Hematopoietic multipotent progenitor cell treated with erythropoietin and hydrocortisone succinate and interleukin-3 and kit ligand, for 6 days (in vitro differentiated cells): ENCODE measurements at places on chromosomes 12 and 14.

DNA sequence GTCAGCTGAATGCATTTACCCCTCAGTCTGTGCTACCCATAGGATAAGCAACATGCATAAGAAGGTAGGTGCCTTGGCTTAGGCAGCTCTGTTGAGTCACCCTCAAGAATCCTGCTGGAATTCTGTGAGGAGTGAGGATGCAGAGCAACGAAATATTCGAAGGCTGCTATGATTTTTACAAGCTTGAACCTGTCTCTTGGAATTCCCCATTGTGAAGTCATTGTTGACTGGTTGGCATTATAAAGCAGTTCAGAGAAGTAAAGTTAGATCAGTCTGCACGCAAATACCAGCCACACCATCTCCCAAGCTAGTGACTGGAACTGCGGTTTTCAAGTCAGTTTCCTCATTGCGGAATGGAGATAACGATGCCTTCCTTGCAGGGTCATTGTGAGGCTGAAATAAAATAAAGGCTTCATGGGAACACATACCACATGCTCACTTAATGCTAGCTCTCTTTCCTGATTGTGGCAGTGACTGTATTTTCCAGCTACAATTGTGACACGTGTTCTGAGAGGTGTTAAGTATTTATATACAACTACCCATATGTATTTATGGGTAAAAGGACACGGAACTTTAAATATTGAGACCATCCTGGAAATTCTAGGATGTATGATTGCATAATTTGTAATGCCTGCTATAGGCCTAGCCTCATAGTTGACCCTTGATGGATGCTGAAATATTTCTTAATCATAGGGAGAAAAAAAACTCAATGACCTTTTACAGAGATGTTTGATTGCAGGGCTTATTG, 96.7 kb downstream of the ETV6 start:
- peak; percentile 93 for DNase-seq

- no peak for DNase-seq
Observed at GRCh38 chr12:57104292-57104910, 6.8 kb downstream of the STAT6 start.

- peak; percentile 42 for DNase-seq
Observed at GRCh38 chr14:60722357-60723115, 1.6 kb downstream of the SIX4 start.

DNA sequence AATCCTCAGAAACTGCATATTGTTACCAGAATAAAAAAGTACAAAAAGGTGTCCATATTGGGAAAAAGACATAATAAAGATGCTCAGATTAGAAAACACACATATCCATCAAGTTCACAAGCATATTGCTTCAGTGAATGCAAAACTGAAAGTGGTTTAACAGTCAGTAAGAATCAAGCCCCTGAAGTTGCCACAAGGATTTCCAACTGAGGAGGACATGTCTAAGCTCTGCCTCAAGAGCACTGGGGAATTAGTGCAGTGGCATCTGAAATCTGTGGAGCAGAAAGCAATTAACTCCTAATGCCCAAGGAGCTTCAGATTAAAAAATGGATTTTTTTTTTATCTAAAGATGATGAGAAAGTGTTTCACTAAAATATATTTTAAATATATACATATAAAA, 113.2 kb downstream of the DENND5B start:
- no peak for DNase-seq

DNA sequence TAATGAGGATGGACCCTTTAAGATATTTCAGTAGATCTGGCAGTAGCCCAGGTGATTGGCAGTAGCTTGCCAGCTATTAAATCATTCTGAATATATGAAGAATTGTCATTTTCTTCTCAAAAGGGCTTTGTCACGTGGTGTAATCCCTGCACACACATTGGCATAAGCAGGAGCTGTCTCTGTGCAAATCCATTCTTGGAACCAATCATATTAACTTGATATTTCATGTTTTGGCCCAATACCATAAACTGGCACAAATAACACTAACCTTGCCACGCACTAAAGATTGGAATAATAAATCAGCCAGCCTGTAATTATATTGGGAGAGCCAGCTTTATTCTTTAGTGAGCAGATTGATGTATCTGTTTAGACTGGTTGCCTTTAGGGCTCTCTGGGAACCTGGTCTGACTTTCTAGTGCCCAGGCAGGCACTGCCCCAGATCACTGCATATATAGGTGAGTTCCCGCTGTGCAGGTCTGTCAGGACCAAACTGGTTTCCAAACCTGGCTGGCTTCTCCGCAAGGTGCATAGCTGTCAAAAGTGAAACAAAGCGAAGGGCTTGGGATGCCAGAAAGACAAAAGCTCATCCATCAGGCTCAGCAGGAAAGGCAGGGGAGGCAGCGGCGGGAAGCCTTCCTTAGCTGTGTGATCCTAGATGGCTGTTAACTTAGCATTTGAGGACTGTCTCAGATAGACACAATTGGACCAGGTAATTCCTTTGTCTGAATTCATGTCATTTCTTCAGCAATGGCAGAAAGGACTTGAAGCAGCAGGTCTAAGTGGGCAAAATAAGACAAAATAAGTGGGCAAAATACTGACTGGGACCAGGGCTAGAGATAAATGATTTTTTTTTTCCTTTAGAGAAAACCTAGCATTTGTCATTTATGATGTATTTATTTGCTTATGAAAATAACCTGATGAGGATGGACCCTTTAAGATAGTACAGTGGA, 128.8 kb upstream of the DYRK2 start:
- no peak for DNase-seq

DNA sequence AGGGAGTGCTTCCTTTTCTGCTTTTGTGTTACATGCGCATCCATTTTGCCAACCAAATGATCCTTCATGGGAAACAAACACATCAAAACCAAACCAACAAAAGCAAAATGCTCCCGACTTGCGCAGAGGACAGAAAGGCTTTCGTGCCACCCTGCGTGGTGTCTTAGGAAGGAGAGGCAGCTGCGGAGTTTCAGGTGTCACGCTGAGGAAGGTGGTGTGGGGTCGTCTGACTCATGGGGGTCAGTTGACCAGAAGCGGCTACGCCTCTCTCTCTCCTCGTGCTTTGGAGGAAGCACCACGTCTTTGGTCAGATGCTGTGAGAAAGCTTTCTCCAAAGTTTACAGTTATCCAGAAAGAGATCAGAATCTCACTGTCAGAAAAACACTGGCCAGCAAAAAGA, 7.9 kb downstream of the EMP1 start:
- no peak for DNase-seq

DNA sequence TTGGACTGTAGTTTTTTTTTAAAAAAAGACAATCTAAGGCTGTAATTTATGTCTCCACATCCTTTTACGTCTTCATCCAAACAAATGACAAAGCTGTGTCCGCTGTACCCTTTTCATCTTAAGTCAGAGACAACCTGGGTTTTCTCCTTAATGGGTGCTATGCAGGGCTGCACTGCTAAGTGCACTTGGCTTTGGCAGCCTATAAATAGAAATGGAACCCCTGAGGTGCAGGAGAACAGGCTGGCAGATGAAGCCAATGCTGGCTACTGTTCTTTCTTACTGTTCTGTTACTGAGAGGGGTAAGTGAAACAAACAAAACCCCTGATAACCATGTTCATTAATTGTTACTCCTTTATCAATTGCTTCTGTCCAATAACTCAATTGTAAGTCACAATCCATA, 47.1 kb upstream of the KICS2 start:
- no peak for DNase-seq

GRCh38 chr12:104181313-104181712, 34.3 kb upstream of the TXNRD1 start:
- DNase-seq, result no peak

DNA sequence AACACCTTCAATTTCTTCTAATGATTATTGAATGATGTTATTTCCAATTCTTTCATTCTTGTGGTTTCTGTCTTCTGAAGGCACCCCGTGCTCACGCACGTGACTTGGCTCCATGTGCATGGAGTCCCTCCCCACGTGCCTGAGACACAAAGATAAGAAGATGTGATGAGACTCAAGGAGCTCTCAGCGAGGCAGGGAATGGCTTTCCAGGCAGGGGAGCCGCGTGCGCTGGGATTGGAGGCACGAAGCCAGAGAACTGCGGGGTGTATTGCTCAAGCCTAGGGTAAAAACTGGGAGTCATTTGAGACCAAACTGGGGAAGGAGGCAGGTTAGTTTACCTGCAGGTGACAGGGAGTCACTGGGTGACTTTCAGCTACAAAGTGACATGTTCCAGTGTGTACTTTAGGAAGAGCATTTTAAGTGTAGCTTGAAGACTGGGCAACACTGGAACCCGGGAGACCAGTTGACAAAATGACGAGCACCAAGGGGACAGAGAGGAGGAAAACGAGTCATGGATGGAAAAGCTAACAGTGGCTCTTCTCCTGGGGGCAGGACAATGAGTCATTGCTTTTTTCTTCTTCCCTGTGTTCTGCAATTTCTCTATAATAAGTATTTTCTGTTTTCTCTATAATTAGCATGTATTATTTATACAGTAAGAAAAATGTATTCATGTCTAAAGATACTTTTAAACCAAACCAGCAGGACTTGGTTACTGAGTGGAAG, 311.7 kb upstream of the FKBP4 start:
- peak; percentile 56 for DNase-seq

DNA sequence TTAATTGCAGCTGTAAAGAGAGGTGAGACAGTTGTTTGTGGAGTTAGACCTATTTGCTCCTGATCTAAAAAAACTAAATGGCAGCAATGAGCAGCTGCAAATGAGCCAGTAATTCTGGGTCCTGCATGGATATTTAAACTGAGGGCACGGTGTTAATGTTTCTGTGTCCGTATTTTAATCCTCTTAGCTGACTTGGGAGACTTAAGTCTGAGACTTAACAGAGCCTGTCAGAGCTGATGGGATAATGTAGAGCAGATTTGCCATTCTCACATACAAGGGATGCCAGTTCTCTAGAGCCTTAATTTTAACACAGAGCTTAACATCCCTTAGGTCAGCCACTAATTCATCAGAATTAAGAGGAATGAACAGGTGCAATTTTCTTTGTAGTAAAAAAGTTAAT, 178.6 kb upstream of the PDE3A start:
- no peak for DNase-seq

- no peak for DNase-seq
Observed at GRCh38 chr12:39047539-39048262, 142.3 kb upstream of the CPNE8 start.

- peak; percentile 79 for DNase-seq
Observed at GRCh38 chr14:92783813-92784431, 10.2 kb upstream of the GOLGA5 start.

GRCh38 chr12:93634416-93634815, 42.8 kb upstream of the CRADD start:
- no peak for DNase-seq

GRCh38 chr14:61519106-61519505, 176.2 kb upstream of the HIF1A start:
- no peak for DNase-seq

DNA sequence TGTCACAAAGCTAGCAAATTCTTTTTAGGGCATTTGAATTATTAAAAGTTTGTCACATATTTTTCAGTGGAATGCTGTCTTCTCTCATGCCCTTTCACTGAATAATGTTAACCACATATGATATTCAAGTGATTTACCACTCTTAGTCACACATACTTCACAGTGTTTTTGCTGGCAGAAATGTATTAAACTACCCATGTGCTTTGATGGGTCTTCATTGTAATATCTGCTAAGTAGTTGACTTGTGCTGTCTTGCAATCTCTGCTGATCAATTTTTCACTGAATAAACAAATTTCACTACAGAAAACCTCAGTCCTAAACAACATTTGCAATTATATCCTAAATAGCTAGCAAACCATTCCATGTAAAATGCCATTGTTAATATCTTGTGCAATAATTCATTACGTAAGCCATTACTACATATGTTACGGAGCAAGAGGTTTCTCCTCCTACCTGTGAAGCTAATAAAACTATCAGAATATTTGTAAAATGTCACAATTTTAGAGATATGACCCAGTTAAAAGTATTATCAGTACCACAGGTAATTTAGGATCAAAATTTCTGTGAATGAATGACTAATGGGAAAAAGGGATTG, 64.6 kb upstream of the LMO3 start:
- DNase-seq, result no peak

DNA sequence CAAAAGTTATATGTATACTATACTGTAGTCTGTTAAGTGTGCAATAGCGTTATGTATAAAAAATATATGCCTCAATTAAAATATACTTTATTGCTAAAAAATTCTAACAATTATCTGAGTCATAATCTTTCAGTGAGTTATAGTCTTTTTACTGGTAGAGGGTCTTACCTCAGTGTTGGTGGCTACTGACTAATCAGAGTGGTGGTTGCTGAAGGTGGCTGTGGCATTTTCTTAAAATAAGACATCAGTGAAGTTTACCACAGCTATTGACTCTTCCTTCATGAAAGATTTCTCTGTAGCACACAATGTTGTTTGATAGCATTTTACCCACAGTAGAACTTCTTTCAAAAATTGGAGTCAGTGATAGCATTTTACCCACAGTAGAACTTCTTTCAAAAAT, 23.4 kb downstream of the POLR3B start:
- DNase-seq, result no peak

DNA sequence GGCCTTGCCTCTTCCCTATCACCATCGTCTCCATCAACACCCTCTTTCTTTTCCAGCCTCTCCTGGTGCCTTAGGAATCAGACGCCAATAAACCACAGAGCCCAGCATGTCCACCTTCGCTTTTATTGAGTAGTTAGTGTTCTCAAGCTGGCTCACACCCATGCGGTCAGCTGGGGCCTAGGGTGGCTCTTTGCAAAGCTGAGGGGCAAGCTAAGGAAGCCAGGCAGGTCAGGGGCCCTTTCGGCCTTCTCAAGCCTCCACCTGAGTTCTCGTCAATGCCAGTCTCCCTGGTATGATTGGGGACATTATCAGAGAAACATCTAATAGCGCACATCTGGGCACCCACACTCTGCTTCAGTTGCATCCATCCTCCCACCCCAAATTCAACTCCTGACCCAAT, 737 bp upstream of the TEX52 start:
- no peak for DNase-seq

GRCh38 chr12:54032086-54032619, 697 bp upstream of the HOXC5 start:
- DNase-seq, result no peak

DNA sequence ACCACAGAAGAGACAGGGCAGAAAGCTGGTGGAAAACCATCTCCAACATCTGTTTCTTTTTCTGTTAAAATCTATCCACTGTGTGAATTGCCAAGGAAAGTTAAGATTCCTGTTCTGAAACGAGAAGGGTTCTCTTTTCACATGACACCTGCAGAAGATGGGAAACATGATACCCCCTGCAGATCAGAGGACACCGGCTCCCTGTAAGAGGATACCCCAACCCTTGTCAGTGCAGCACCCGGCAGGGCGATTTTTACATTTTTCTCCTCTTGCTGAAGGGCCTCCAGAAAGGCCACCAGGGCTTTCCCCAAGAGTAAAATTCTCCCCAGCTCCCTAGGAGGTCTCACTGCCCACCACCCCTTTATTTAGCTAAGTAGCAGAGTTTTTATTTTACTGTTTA, 48.2 kb downstream of the DPF3 start:
- no peak for DNase-seq

- peak; percentile 45 for DNase-seq
Observed at GRCh38 chr12:132428936-132429601, 60.9 kb upstream of the FBRSL1 start.

- DNase-seq, result peak; percentile 63
Observed at GRCh38 chr14:92122351-92122677, 545 bp downstream of the CPSF2 start.
